Glomerular endothelial cell (primary cell): ENCODE measurements at places on chromosomes 3 and 15. TPM values are rescaled to one million over a fixed set of nuclear protein-coding genes. Genes with fewer than 3 reads are reported as not detected.

Gene THAP10
- total RNA-seq, result 3.0 and 4.4 TPM in 2 replicates

DNA sequence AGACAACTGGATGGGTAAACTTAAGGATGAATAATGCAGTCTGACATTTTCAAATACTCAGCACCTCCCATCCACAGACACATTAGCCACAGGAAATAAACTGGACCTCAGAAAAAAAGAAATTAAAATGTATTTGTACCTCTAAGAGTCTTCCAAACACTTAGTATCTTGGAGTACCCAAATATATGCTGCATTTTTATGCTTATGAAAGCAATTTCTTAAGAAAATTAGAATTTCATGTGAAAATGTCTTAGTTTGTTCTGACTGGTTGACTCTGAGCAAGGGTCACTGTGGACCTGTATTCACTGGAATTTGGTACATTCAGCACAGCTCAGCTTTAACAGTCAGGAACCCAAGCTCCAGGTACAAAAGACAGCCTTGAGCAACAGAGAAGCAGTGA lies 216.2 kb upstream of the UBE2E2 start:
- DNase-seq, result no peak

Gene ADGRG7
- not detected in 2 replicates for total RNA-seq

Gene PHLDB2
- 39.7 and 71.1 TPM in 2 replicates for total RNA-seq

Gene NECTIN3
- total RNA-seq, result 17.9 and 36.0 TPM in 2 replicates

Gene TBC1D23
- 18.5 and 24.4 TPM in 2 replicates for total RNA-seq

DNA sequence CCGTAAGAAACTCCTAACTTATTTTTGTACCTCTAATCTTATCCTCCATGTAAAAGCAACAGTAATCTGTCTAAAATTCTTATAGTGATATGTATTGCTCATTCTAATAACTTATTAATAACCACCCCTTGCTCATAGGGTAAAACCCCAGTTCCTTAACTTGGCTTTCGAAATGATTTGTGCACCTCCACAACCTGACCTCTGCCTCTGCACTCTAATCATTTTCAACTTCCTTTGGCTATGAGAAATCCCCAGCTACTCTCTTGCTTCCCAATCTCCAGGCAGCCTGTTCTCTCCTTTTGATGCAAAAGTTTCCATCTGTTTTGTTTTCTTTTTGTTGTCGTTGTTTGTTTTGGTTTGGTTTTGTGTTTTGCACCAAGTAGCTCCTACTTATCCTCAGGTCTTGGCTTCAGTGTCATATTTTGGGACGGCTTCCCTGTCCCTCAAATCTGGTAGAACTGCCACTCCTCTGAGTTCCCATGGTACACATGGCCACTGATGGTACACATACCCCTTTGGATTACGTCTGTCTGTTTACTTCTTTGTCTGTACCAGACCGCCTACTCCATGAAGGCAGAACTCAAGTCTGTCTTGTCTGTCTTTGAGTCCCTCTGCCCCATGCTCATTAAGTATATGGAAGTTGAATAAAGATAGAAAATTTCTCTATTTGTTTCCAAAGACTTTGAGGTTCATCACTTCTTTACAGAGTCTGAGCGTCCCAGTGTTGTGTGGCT lies 105.6 kb upstream of the TGFBR2 start:
- no peak for DNase-seq
